ENCODE measurements at places on chromosomes 13 and 19.

DNA sequence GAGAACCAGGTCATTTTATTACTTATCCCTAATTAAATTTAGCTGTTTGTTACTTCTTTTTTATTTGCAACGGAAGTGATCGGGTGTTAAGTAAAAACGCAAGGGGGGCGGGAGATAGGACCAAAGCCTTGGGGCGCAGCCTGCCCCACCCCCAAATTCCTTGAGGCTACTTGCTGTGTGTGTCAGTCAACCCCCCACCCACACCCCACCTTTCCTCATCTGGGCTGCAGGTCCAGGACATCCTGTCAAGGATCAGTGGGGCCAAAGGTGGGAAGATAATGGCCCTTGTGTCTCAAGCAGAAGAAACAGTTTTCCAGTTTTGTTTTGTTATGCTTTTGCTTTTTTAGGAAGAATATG lies 1.2 kb upstream of the FOXO1 start:
- peak; percentile 37 for DNase-seq

DNA sequence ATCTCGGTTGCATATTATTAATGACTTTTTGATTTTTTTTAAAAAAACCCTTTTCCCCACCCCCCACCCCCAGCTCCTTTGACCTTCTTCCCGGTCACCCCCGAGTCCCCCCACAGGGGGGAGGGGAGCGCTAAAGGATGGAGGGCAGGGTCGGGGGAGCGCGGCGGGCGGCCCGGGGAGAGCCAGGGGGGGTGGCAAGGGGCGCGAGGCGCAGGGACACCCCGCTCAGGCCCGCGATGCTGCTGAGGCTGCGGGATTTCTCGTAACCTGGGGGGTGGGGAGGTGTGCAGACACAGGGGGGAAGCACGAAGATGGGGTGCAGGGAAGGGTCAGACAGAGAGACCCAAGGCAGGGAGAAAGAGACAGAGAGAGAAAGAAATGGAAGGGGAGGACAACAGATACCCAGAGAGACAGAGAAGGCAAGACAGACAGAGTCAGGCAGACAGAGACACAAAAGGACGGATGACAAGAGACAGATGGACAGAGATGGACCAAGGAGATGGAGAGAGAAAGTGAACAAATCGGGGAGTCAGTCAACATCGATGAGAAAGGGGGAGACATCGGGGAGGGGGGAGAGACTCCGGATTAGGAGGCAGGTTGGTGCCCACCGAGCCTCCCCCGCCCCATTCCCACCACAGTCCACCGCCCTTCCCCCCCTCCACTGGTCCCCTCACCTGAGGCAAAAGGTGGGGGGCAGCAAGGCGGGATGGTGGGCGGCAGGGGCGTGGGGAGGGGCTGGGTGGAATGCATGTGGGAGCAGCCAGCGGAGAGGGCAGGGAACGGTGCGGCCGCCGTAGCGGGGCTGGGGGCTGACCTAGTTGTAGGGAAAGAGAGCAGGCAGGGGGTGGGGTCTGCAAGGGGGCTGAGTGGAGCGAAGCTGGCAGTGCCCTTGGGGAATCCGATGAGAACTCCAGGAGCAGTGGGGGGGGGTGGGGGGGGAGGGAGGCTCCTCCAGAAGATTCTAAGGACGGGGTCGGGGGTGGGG lies 14.2 kb downstream of the KCNC3 start:
- no peak for DNase-seq

- DNase-seq = no peak
These were observed 265.1 kb upstream of the DACH1 start for GRCh38 chr13:72132075-72132474.

GRCh38 chr19:18284712-18285360 lies 3.4 kb upstream of the JUND start:
- no peak for DNase-seq

DNA sequence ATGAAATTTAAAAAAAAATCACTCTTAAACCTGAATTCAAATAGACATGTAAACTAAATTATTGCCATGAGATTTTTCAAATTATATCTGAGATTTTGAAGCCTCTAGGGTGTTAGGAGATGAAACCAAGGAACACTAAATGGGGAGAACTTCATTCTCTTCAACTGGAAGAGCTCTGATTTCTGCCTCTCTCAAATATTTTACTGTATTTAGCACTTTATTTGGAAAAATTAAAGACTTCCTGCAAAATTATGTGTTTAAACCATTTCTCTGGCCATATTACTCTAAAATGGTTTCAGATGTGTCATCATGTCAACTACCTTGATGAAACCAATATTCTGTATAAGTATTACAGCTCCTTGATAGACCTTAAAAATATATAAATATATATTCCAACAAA lies 1571.6 kb upstream of the PRR20A start:
- no peak for DNase-seq

DNA sequence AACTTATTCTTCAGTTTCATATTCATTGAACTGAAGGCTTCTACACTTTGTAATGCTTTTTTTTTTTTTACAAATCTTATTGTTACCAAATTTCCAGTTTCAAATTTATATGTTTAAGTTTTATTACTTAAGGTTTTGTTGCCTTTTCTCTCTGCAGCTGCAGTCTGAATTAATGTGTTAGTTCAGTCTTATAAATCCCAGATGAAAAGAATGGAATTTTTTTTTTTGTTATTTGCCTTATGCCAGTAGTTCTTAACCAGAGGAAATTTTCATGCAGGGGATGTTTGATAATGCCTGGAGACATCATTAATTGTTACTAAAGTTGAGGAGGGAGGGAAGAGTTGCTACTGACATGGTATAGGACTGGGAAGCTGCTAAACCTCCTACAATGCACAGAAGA lies 367.9 kb upstream of the SPRY2 start:
- DNase-seq = peak; percentile 78

Data from muscle of leg (tissue), 16 donors.